ENCODE measurements at places on chromosomes 5 and 9. TPM values are rescaled to one million over a fixed set of nuclear protein-coding genes. Genes with fewer than 3 reads are reported as not detected.
A peak's percentile ranks its signal among the peaks of the same experiment; 100 is the strongest.

DNA sequence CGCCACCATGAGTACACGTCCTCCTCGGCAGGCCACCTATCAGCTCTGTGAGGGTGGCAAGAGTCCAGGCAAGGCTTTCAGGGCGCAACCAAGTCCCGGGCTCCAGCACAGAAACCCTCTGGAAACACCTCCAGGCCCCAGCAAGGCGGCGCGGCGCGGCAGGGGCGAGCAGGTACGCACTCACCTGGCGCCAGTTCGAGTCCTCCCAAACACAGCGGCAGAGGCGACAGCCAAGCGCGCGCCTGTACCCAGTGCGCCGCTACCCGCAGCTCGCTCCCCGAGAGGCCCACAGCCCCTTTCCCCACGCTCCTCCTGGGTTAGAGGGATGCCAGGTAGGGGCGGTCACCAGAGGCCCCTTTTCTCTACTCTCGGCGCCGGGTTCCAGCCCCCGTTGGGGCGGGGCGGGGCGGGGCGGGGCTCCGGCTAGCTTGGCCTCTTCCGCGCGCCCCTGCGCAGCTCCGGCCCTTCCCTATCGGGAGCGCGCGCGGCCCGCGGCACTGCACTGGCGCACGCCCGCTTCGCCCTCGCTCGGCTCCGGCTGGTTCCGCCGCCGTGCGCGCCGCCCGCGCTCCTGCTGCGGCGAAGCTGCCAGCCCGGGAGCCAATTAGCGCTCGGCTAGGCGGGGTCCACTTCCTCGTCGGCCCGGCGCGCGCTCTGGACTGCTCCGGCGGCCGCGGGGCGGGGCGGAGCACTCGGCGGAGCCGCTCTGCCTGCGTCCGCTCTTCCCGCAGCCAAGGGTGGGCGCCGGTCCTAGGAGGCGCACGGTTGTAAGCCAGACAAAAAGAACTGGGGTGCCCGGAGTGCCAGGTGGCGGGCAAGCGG is at the start of the genes NMRK1 and OSTF1:
Gene NMRK1 (minus strand): TSS at position 332 of the 822 bp plus-strand sequence. CDS start 5,040 bp downstream, outside the sequence.
Gene OSTF1 (plus strand): TSS at position 691 of the 822 bp plus-strand sequence. CDS start 179 bp downstream, outside the sequence.
- DNase-seq: peak; percentile 93
- H3K27ac ChIP-seq: peak within 1 kb of the TSS; percentile 94
- peak within 1 kb of the TSS; percentile 97 for H3K4me3 ChIP-seq
- peaks cover 28% of the 10 kb centered on the region for H3K36me3 ChIP-seq
- H3K4me1 ChIP-seq: peaks cover 60% of the 10 kb centered on the region

GRCh38 chr9:7760014-7760415 is 39.6 kb downstream of the DMAC1 start:
- peaks cover 17% of the 10 kb centered on the region for H3K4me1 ChIP-seq
- DNase-seq: no peak
- H3K36me3 ChIP-seq: peaks cover 19% of the 10 kb centered on the region
- no peak overlapping the region for H3K4me3 ChIP-seq
- no peak overlapping the region for H3K27ac ChIP-seq

DNA sequence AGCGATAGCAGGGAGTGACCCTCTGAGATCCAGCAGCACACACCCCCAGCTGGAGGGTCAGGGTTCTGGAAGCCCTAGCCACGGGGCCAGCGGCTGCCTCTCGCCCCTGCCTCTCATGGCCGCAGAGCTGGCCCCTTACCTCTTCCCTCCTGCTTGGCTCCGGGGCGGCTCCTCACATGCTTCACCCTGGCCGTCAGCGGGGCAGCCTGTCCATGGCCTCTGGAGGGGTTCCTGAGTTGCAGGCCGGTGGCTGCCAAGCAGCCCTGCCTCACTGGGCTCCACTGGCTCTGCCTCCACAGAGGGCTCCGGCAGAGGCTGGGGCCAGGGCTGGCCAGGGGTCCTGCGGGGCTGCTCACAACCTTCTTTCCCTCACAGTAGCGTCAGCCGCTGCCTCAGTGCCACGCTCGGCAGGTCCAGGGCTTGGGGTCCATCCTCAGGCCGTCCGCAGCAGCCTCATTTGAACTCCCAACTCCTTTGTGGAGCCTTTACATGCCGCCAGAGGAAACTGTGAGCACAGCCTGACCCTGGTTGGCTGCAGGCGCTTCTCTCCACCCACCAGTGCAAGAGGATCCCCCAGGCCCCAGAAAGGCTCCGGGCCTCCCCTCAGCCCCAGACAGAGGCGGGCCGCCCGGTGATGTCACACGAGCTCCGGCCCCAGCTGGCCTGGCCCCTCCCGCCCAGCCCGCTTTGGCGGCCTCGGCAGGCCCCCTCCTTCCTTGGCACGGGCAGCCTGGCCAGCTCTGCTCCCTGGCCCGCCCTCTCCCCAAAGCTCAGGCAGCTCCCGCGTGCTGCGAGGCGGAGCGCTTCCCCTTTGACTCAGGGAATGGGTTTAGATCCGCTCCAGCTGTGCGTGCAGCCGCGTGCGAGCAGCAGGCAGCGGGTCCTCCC is at the start of gene ANGPTL2:
Gene ANGPTL2 (minus strand): TSS at position 460 of the 888 bp plus-strand sequence. CDS start 13,904 bp downstream, outside the sequence.
- no peaks in the 10 kb centered on the region for H3K36me3 ChIP-seq
- no peak within 1 kb of the TSS for H3K27ac ChIP-seq
- no peak within 1 kb of the TSS for H3K4me3 ChIP-seq
- H3K27me3 ChIP-seq: peaks cover 68% of the 10 kb centered on the region
- no peaks in the 10 kb centered on the region for H3K4me1 ChIP-seq

- DNase-seq: no peak
- no peaks in the 10 kb centered on the region for H3K27me3 ChIP-seq
- peaks cover 15% of the 10 kb centered on the region for H3K4me1 ChIP-seq
These were observed 108.4 kb downstream of the MED10 start for GRCh38 chr5:6269925-6270324.

DNA sequence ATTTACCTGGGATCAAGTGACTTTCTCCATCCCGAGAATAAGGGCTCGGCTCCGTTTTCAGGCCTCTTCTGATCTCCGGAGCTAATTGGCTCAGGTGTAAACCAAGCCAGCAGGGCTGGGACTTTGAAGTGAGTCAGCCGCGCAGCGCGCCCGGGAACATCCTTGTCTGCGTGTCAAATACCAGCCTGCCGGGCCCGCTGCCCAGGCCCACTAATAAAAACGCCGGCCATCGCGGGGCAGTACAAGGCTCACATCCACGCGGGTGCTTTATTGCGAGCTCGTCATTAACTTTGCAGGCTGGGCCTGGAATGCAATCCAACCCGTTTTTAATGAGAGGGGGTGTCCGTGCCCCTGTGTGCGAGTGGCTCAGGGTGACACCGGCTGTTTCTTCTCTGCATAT is 416.8 kb downstream of the IRX2 start:
- no peak overlapping the region for H3K27ac ChIP-seq
- no peaks in the 10 kb centered on the region for H3K36me3 ChIP-seq
- no peaks in the 10 kb centered on the region for H3K4me1 ChIP-seq
- H3K4me3 ChIP-seq: no peak overlapping the region
- DNase-seq: no peak

DNA sequence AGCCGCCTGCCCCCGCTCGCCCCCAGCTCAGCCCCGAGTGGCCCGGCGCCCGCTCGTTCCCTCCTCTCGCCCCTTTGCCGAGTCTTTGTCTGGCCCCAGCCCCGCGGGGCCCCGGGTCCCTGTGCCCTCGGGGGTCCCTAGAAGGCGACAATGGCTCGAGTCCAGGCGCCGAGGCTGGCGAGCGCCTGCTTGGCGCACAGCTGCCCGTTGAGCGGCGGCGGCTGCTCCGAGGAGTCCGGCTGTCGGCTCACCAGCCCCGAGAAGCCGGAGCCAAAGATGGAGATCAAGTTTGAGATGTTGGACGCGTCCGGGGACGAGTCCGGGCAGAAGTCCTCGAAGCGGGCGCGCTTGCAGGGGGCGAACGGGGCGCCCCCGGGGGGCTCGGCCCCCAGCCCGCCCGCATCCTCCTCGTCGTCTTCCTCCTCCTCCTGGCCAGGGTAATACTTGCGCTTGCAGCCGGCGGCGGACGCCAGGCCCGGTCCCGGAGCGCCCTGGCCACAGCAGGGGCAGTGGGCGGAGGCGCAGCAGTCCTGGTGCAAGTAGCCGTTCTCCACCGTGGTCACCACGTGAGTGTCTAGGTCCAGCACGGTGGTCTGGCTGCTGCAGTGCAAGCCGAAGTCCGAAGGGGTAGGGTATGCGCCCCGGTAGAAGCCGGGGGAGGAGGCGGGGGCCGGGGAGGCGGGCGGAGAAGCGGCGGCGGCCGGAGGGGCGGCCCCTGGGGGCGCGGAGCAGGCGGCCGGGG is 1.2 kb downstream of the IER5L start:
- DNase-seq: peak; percentile 39
- H3K36me3 ChIP-seq: no peaks in the 10 kb centered on the region
- peak overlapping the region; percentile 81 for H3K4me3 ChIP-seq
- H3K27ac ChIP-seq: peak overlapping the region; percentile 46
- peaks cover 12% of the 10 kb centered on the region for H3K4me1 ChIP-seq

GRCh38 chr9:6819529-6819928 is 61.8 kb downstream of the KDM4C start:
- no peak overlapping the region for H3K4me3 ChIP-seq
- peaks cover 9% of the 10 kb centered on the region for H3K4me1 ChIP-seq
- H3K36me3 ChIP-seq: peaks cover 52% of the 10 kb centered on the region
- H3K27ac ChIP-seq: no peak overlapping the region
- no peak for DNase-seq

GRCh38 chr9:69188975-69189374 is 14.9 kb downstream of the TJP2 start:
- DNase-seq: no peak
- peaks cover 38% of the 10 kb centered on the region for H3K4me1 ChIP-seq
- H3K4me3 ChIP-seq: no peak overlapping the region
- H3K27ac ChIP-seq: no peak overlapping the region
- H3K27me3 ChIP-seq: no peaks in the 10 kb centered on the region
- H3K36me3 ChIP-seq: peaks cover 5% of the 10 kb centered on the region

GRCh38 chr5:97100476-97100875 is 41.9 kb downstream of the LIX1 start:
- H3K4me3 ChIP-seq: no peak overlapping the region
- H3K27me3 ChIP-seq: peaks cover 42% of the 10 kb centered on the region
- no peak overlapping the region for H3K27ac ChIP-seq
- DNase-seq: no peak

DNA sequence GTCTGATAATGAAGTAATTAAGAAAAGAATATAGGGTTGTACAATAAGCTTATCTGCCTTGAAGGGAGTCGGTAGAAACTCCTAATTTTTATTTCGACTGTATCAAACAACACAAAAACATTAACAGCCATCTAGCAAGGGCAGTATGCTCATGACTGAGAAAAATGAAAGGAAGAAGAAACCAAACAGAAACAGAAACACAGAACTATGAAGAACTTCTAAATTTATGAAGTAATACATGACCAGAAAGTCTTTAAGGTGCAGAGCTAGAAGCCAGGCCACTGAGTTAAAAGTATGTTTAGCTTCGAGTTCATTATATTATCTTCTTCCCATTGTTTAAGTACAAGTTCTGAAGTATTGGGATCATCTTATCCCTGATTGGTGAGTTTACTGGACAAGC is 367.3 kb upstream of the C9orf72 start:
- H3K36me3 ChIP-seq: no peaks in the 10 kb centered on the region
- no peaks in the 10 kb centered on the region for H3K27me3 ChIP-seq
- no peaks in the 10 kb centered on the region for H3K4me1 ChIP-seq
- no peak for DNase-seq
- H3K4me3 ChIP-seq: no peak overlapping the region

GRCh38 chr9:97176206-97176605 is 131.3 kb upstream of the CCDC180 start:
- no peak for DNase-seq
- no peak overlapping the region for H3K27ac ChIP-seq
- H3K27me3 ChIP-seq: peaks cover 4% of the 10 kb centered on the region
- no peaks in the 10 kb centered on the region for H3K4me1 ChIP-seq
- no peak overlapping the region for H3K4me3 ChIP-seq
- H3K36me3 ChIP-seq: no peaks in the 10 kb centered on the region

GRCh38 chr9:133506653-133507038 is 18.1 kb downstream of the MYMK start:
- no peak overlapping the region for H3K27ac ChIP-seq
- H3K4me1 ChIP-seq: peaks cover 6% of the 10 kb centered on the region
- H3K36me3 ChIP-seq: no peaks in the 10 kb centered on the region

GRCh38 chr5:163409384-163409783 is 28.0 kb upstream of the CCNG1 start:
- H3K27ac ChIP-seq: no peak overlapping the region
- H3K4me1 ChIP-seq: peaks cover 2% of the 10 kb centered on the region
- H3K27me3 ChIP-seq: peaks cover 18% of the 10 kb centered on the region
- no peaks in the 10 kb centered on the region for H3K36me3 ChIP-seq
- no peak overlapping the region for H3K4me3 ChIP-seq

GRCh38 chr9:38526591-38526990 is 93.8 kb downstream of the ANKRD18A start:
- H3K27ac ChIP-seq: no peak overlapping the region
- no peak for DNase-seq
- no peaks in the 10 kb centered on the region for H3K36me3 ChIP-seq
- H3K4me1 ChIP-seq: no peaks in the 10 kb centered on the region
- peaks cover 5% of the 10 kb centered on the region for H3K27me3 ChIP-seq

DNA sequence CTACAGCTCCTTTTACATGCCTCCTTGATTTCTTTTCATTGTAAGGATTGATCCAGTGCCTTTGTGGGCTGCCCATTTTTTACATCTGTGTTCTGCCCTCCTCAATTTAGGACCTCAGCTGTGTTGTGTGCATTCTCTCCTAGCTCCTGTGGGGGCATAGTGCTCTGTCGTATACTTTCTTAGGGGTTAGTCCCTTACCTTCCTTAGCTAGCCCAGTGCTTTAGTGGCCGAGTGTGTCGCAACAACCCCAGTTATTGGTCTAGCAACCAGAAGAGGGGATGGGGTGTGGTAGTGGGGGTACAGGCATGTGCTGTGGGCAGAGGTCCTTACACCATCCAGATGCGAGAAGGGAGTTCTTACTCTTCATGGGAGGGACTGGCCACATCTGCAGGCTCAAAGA is 12.1 kb downstream of the MTRR start:
- H3K27ac ChIP-seq: no peak overlapping the region
- DNase-seq: no peak
- H3K27me3 ChIP-seq: no peaks in the 10 kb centered on the region
- peaks cover 30% of the 10 kb centered on the region for H3K4me1 ChIP-seq
- peaks cover 81% of the 10 kb centered on the region for H3K36me3 ChIP-seq

- DNase-seq: no peak
- H3K36me3 ChIP-seq: no peaks in the 10 kb centered on the region
- no peak overlapping the region for H3K4me3 ChIP-seq
- no peaks in the 10 kb centered on the region for H3K27me3 ChIP-seq
- H3K4me1 ChIP-seq: no peaks in the 10 kb centered on the region
- H3K27ac ChIP-seq: no peak overlapping the region
These were observed 821.2 kb downstream of the PTPRD start for GRCh38 chr9:9791611-9792010.

- H3K4me3 ChIP-seq: no peak overlapping the region
- no peak for DNase-seq
- no peaks in the 10 kb centered on the region for H3K27me3 ChIP-seq
- no peak overlapping the region for H3K27ac ChIP-seq
- H3K36me3 ChIP-seq: no peaks in the 10 kb centered on the region
These were observed 92.2 kb downstream of the KLF4 start for GRCh38 chr9:107397076-107398044.

Gene PCDH12
- 1.3 TPM for total RNA-seq

Gene CAST
- 110 TPM for total RNA-seq

Gene ENTPD2
- not detected for total RNA-seq

Gene PLAC8L1
- 0.74 TPM for total RNA-seq

All from activated T-helper 2 cell treated with anti-CD3 and anti-CD28 coated beads, Interferon-gamma antibody, Interleukin-2, Interleukin-4, amounts not matched to agents 10 μg/mL and 5 μg/mL and 100 μg/mL, durations not matched to agents 14 hours and 24 hours and 36 hours (primary cell).